K562 (cell line): ENCODE measurements at places on chromosomes 2 and 18. TPM values are rescaled to one million over a fixed set of nuclear protein-coding genes. Genes with fewer than 3 reads are reported as not detected.

The LIMS3 gene
- total RNA-seq: 0.74 and 1.8 TPM in 2 replicates

- no peak overlapping the region for H3K27ac ChIP-seq
- no peak for DNase-seq
- H3K27me3 ChIP-seq: no peaks in the 10 kb centered on the region
- H3K4me1 ChIP-seq: no peaks in the 10 kb centered on the region
- no peaks in the 10 kb centered on the region for H3K36me3 ChIP-seq
Observed at GRCh38 chr18:64032312-64032711, 62.4 kb downstream of the SERPINB8 start.

GRCh38 chr2:142056784-142057183 is 74.0 kb downstream of the LRP1B start:
- no peak for DNase-seq
- H3K4me3 ChIP-seq: no peak overlapping the region
- H3K36me3 ChIP-seq: no peaks in the 10 kb centered on the region
- no peaks in the 10 kb centered on the region for H3K4me1 ChIP-seq

DNA sequence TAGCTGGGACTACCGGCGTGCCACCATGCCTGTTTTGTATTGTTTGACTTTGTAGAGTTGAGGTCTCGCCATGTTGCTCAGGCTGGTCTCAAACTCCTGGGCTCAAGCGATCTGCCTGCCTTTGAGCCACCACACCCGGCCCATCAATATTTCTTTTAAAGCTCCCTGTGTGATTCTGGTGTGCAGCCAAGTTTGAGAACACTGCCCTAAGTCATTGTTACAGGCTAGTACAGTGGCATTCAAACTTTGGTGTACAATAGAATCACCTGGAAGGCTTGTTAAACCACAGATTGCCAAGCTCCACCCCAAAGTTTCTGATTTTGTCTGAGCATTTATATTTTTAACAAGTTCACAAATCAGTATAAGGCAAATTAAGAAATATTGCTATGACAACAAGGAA is 99.9 kb downstream of the RBBP8 start:
- H3K4me1 ChIP-seq: no peaks in the 10 kb centered on the region
- DNase-seq: no peak
- H3K27ac ChIP-seq: no peak overlapping the region
- H3K36me3 ChIP-seq: peaks cover 5% of the 10 kb centered on the region; the same call in 1 of the 3 replicates

- H3K4me1 ChIP-seq: no peaks in the 10 kb centered on the region
- no peak overlapping the region for H3K4me3 ChIP-seq
- H3K36me3 ChIP-seq: no peaks in the 10 kb centered on the region
Observed at GRCh38 chr2:208020253-208020652, 5.1 kb downstream of the PLEKHM3 start.
